ENCODE measurements at places on chromosomes 7 and 10. TPM values are rescaled to one million over a fixed set of nuclear protein-coding genes. Genes with fewer than 3 reads are reported as not detected.

GRCh38 chr7:155342313-155342712 lies 44.6 kb downstream of the INSIG1 start:
- DNase-seq = no peak

- DNase-seq = peak; percentile 2
Observed at GRCh38 chr7:88664630-88665233, 94.8 kb upstream of the ZNF804B start.

Gene OR2A12
- not detected for total RNA-seq

Gene TBATA
- not detected for total RNA-seq

Gene GJC3
- total RNA-seq = not detected

Gene MRLN
- total RNA-seq = not detected
